A673 (cell line): ENCODE measurements at places on chromosomes 5 and 9. TPM values are rescaled to one million over a fixed set of nuclear protein-coding genes. Genes with fewer than 3 reads are reported as not detected.
A peak's percentile ranks its signal among the peaks of the same experiment; 100 is the strongest.

GRCh38 chr9:136784249-136784996 is 6.7 kb upstream of the TMEM141 start:
- peak; percentile 54 for DNase-seq

GRCh38 chr9:125183054-125183453 is 6.5 kb downstream of the PPP6C start:
- DNase-seq: no peak

DNA sequence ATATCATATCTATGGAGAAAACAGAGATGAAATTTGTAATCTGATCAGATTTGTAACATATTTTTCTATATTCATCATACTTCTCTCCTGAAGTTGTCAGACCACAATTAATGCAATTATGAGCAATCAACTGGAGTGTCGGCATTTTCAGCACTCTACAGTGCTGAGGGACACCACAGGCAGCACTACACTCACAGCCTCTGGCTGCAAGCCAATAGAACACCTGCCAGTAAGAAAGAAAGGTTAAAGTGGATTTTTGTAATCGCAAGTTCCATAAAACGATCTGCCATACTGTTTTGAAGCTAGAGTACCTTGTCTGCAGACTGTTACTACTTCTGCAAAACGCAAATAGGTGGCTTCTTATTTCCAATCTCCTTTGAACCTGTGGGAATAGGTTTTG is 147.6 kb downstream of the ADAMTS6 start:
- peak; percentile 6 for DNase-seq

GRCh38 chr5:76469656-76470290 is 66.7 kb downstream of the IQGAP2 start:
- DNase-seq: no peak

DNA sequence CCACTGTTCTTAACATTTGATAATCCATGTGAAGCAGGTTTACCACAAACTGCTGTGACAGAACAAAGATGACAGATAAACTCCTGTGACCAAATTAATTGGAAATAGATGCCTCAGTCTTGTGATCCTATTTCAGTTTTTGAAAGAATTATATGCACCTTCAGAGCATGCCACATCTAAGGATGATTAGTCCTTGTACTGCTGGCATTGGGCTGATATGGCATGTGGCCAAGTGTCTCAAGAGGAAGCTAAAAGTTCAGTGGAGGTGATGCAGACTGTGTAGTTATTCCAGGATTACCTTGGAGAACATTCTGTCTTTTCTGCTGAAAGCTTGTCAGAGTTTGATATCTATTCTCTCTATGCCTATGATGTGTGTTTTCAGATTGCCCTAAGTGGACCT is 314.4 kb upstream of the EFNA5 start:
- DNase-seq: no peak

GRCh38 chr5:125152044-125152443 is 405.6 kb upstream of the ZNF608 start:
- no peak for DNase-seq

GRCh38 chr5:33309068-33309467 is 131.7 kb upstream of the TARS1 start:
- DNase-seq: no peak

DNA sequence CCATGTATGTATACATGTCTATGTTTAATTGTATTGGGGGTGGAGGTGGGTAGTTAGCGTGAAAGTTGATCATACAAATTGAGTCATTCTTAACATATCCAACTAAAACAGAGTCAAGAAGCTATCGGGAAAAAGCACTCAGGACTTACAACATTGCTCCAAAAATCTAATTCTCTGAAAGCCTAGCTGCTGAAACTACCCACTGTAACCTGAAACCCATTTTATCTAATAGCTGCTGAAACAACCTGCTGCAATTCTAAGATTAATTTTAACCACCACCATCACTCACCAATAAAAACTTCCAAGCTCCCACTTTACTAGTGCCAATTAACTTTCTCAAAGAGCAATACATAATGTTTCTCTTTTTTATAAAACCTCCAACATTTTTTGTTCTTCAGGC is 32.2 kb downstream of the KCNV2 start:
- no peak for DNase-seq

DNA sequence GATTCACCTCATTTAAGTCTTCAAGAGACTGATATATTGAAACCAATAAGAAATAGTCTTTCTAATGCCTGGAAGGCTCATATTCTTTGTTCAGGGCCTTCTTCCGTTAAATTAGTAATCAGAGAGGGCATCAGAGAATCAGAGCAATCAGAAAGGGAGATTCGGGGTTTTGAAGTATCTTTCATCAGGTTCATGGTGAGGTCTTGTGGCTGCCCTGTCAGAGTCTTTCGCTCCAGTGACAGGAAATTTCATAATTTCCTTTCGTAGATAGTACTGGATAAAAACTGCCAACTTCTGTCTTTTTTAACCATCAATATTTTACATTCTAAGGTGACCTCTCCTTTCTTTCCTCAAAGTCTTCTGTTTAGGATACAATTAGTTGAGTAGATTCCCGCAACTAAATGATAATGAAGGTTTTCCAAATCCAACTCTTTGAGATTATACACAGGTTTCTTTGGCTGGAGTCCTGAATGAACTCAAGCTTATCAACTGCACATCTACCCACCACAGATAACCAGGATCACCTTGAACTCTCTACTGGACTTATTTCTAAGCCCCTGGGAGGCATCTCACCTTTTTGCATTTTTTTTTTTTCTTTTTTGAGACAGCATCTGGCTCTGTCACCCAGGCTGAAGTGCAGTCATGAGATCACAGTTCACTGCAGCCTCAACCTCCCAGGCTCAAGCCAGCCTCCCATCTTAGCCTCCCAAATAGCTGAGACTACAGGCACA is 5.5 kb downstream of the IL31RA start:
- no peak for DNase-seq

DNA sequence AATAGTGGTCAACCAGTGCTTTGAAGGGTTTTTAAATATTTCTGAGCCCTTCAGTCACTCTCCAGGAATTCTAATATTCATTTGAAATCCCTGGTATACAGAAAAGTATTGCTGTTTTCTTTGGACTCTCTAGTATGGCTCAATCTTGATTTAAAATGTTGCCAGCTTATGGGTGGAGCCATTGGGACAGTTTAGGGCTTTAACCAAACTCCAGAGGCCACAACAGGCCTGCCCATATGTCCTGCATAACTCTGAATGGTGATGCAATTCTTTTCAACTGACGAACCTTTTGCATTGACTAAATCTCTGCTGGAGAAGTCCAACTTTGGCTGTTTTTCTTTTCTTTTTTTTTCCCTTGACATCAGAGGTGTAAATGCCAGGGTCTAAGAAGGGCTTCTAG is 10.3 kb upstream of the ANKHD1 start:
- no peak for DNase-seq

Gene PPP1R26
- total RNA-seq: 7.4 and 9.6 TPM in 2 replicates

Gene FOXD1
- 4.4 and 4.5 TPM in 2 replicates for total RNA-seq

Gene CD180
- 0.24 TPM in 1 of 2 replicates, not detected in the other for total RNA-seq

Gene PTGES
- total RNA-seq: 0.80 and 1.4 TPM in 2 replicates

Gene PCDHA6
- 12.6 and 12.7 TPM in 2 replicates for total RNA-seq

Gene HNRNPAB
- 369 and 408 TPM in 2 replicates for total RNA-seq

Gene ZDHHC11B
- 1.3 and 1.6 TPM in 2 replicates for total RNA-seq
